Memory B cell (primary cell): ENCODE measurements at places on chromosomes 12 and 14.

GRCh38 chr14:90750701-90751100 lies 65.5 kb downstream of the TTC7B start:
- no peak for DNase-seq

DNA sequence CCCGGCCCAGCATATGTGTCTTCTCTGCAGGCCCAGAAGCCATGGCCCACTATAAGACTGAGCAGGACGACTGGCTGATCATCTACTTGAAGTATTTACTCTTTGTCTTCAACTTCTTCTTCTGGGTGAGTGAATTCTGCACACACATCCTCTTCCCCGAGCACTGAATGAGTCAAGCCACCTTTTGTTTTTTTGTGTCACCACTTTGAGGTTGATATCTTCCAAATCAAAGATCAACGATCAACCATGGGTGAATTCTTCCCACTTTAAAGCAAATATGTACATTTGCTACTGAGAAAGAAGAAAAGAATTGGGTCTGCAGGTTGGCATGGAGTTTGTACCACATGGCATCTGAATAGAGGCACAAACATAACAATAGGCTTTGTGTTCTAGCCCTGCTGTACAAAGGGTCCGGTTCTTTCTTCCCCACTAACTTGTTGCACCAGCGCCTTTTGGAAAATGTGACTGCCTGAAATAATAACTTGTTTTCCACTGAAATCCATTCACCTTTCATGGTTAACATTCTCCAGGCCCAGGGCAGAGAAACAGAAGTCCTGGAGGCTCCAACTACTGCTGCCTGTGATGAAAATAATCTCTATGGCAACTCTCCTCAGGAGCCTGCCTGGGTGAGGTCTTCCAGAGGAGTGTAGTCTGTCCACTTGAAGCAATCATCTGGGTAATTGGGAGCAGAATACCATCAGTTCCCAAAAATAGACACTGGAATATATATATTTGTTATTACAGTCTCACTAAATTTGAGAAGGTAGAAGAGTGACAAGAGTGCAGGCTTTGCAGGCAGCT lies 27.6 kb downstream of the TSPAN11 start:
- no peak for DNase-seq

DNA sequence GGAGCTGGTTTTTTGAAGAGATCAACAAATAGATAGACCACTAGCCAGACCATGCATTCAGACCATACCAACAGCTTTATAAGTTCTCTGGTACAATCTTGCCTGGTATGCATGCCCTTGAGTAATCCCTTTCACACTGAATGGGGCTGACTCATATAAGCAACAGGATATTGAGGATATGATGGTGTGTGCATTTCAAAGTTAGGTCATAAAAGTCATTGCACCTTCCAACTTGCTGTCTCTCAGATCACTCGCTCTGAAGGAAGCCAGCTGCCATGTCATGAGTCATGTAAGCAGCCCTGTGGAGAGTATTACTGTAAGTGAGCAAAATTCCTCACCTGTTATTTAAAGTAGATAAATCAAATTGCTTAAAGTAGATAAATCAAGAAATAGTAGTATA lies 45.0 kb upstream of the OR6J1 start:
- no peak for DNase-seq

- no peak for DNase-seq
Measured at GRCh38 chr14:75261820-75262219, 16.8 kb upstream of the FOS start.

- no peak for DNase-seq
Measured at GRCh38 chr12:124852911-124853427, 10.7 kb downstream of the SCARB1 start.

GRCh38 chr12:33634544-33634943 lies 194.9 kb upstream of the SYT10 start:
- DNase-seq: no peak

DNA sequence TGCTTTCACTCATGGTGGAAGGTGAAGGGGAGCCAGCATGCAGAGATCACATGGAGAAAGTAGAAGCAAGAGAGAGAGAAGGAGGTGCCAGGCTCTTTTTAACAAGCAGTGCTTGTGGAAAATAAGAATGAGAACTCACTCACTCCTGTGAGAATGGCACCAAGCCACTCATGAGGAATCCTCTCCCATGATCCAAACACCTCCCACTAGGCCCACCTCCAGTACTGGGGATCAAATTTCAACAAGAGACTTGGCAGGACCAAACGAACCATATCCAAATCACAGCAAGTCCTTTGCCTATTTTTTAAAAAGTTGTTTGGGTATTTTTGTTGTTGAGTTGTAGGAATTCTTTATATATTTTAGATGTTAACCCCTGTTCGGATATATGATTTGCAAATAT lies 245.9 kb upstream of the ARID2 start:
- no peak for DNase-seq

- DNase-seq: no peak
Measured at GRCh38 chr14:92585981-92586937, 72.7 kb downstream of the RIN3 start.

GRCh38 chr14:53539489-53540126 lies 386.5 kb upstream of the DDHD1 start:
- peak; percentile 66 for DNase-seq

GRCh38 chr12:11015775-11016430 lies 6.5 kb downstream of the TAS2R19 start:
- no peak for DNase-seq

DNA sequence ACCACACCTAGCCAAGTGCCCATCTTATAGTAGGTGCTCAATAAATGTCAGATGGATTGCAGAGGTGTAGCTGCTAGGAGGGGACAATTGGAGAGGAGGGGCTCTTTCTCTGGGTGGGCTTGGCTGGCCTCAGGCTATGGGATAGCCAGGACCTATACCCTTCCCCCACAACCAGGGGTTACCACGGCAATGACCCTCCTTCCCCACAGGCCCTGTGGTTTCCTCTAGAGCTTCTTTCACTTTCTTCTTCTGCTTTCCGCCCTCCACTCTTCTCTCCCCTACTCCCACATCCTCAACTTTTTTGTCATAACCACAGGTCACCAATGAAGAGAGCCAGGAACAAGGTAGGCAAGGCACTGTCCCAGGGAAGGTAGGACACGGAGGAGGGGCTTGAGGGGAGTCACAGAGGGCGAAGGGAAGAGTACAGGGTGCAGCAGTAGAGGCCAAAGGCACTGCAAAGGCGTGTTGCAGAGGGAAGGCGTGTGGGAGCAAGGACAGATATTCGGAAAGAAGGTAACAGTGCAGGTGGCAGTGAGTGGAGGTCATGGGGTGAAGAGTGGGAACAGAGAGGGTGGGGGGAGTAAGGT lies 1.9 kb upstream of the ITGB7 start:
- DNase-seq: no peak

DNA sequence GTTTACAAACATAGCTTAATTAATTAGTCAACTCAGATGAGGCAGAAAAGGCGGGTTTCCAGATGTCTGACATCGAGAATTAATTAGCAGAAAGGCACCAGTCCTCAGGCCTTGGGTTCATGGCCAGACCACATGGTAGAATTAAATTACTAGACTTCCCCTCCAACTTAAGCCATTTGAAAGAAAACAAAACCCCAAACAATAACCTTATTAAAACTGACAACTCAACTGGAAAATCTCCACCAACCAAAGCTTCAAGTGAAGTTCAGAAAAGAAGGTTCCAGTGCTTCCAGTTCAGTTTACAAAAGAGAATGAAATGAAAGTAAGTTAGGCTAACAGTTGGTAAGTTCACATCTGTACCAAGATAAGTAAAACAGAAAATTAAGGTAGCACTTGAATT lies 349.5 kb downstream of the GRIN2B start:
- DNase-seq: no peak

DNA sequence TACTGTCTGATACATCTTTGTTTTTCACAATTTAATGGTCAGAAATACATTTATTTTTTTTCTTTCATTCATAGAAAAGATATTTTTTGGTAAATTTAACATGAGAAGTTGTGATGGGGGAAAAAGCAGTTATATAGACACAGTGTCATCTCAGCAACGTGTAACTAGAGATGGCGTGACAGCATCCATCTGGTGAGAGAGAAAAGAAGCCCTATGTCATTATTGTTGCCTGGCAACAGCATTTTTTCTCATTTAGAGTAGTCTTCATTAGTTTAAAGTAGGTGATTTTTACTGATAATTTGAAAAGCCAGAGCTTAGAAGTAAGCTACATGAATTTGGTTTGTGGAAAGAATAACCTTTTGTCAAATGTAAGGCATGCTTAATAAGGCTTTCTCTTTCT lies 128.6 kb downstream of the ACSS3 start:
- DNase-seq: no peak
